ENCODE measurements at places on chromosomes 3 and 15.

DNA sequence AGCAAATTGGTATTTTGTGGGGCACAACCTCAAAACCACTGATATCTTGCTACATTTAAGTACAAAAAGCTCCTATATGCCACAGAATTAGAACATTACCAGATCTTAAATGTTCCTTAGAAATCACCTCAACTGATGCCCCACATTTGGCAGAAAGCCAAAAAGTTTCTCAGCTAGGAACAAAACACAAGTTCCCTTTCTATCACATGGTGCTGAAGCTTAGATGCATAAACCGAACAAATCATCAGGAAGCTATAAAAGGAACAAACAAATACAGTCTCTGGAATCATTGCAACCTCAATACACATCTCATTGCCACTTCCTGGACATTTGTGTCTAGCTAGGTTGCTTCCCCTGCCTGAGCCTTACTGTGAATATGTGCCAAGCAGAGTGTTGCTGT is 492.6 kb downstream of the LPP start:
- no peak for DNase-seq

- DNase-seq, result no peak
Observed at GRCh38 chr3:173547070-173547469, 149.5 kb downstream of the NLGN1 start.

DNA sequence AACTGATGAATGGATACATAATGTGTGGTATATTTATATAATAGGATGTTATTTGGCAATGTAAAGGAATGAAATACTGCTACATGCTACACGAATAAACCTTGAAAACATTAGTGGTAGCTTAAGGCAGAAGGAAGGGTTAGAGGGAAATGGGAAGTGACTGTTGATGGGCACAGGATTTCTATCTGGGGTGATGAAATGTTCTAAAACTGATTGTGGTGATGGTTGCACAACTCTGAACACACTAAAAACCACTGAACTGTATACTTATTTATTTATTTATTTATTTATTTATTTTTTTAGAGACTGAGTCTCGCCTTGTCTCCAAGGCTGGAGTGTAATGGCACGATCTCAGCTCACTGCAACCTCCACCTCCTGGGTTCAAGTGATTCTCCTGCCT is 24.8 kb upstream of the SHISA5 start:
- no peak for DNase-seq

DNA sequence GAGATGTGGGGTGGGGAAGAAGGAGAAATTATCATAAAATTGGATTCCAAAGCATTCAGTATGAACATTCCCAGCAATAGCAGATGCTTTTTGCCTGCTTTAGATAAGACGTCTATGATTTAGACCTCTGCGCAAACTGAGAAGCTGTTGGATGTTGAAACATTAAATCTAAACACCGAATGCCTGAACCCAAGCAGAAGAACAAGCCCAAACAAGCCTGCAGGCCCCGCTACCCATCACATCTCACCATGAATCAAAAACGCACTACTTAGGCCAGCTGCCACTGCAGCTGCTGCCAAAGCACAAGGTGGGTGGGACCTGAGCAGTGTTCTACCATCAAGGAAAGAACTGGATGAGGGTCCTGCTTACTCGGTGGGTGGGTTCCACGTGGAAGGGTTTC is 24.4 kb upstream of the THBS1 start:
- DNase-seq, result no peak

GRCh38 chr15:67021455-67021854 is 43.9 kb upstream of the SMAD3 start:
- DNase-seq, result no peak

DNA sequence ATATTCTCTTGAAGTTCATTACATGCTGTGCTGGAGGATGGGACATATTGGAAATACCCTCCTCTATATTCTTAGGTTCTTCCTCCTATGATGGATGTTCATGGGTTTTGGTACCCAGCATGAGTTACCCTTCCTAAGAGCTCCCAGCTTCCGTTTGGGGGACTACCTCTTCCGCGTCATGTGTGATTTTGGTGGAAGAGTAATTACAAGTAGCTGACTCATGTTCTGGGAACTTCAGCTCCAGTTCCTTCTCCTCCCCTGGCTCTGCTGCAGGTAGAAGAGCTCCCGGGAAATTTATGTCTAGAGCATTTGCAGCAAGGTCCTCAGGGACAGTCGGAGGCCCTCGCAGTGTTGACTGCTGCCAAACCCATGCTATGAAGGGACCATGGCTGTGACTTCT is 208.8 kb upstream of the IL12A start:
- DNase-seq, result no peak

GRCh38 chr3:6179761-6180160 is 681.2 kb upstream of the GRM7 start:
- no peak for DNase-seq

DNA sequence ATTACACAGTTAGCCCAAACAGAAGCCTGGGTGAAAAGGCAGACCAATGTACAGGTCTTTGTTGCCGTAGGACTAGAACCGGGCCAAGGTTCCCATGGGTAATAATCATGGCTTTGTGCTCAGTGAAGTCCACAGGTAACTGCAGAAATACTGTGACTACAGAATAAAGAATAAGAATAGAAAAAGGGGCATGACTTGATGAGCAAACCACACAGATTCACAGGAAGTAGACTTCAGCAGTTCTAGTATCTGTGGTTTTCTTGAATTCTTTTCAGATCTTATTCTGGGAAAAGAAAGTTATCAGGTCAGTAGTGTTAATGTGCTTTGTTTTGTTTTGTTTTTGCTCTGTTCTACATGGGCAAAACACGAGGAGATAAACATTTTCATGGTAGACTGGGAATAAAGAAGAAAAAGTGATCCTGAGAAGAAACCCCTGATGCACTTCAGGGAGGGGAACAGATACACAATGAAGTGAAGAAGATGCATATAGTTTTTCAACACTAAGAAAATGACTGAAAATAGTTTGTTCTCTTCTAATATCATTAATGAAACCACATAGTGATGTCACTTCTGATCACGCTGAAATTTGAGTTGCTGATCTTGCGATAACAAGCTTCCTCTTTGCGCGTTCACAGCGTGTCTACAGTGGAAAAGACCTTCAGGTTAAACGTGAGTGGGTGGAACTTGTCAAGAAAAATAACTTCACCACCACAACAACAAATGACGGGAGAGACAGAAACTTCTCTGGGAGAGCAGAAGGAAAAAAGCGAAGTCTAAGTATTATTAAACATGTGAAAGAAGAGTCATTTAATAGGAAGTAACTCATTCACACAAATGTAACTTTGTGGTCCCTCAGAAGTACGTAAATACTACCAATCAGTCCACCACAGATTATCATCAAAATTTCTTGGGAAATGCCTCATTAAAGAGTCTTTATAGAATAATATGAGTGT is 315.8 kb upstream of the SATB1 start:
- no peak for DNase-seq

- DNase-seq, result no peak
Observed at GRCh38 chr3:159840703-159841299, 147.8 kb upstream of the IL12A start.

DNA sequence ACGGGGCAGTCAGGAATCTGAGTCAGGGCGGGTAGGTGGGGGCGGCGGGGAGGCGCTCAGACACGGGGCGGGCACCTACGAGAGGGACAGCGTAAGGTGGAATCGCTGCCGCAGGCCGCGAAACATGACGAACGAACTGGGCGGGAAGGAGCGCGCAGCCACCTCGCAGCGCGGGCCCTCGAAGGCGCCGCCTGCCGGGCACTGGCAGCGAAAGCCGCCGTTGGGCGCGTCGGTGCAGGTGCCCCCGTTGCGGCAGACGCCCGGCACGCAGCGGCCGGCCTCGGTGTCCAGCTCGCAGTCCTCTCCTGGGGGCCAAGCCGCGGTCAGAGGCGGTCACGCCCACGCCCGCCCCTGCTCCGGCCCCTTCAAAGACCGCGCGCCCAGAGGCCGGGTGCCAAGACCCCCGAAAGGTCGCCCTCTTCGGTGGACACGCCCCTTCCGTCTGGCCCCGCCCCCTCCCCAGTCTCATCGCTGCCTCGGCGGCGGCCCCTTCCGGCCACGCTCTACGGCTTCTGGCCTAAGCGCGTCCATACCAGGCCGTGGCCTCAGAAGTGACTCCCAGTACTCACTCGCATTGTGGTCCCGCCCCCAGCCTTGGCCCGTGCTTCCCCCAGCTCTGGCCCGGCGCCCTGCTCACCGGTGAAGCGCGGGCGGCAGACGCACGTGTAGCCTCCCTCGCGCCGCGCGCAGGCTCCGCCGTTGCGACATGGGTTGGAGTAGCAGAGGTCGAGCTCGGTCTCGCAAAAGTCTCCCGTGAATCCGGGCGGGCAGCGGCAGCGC is 6.4 kb downstream of the CELSR3 start:
- DNase-seq, result peak; percentile 93

DNA sequence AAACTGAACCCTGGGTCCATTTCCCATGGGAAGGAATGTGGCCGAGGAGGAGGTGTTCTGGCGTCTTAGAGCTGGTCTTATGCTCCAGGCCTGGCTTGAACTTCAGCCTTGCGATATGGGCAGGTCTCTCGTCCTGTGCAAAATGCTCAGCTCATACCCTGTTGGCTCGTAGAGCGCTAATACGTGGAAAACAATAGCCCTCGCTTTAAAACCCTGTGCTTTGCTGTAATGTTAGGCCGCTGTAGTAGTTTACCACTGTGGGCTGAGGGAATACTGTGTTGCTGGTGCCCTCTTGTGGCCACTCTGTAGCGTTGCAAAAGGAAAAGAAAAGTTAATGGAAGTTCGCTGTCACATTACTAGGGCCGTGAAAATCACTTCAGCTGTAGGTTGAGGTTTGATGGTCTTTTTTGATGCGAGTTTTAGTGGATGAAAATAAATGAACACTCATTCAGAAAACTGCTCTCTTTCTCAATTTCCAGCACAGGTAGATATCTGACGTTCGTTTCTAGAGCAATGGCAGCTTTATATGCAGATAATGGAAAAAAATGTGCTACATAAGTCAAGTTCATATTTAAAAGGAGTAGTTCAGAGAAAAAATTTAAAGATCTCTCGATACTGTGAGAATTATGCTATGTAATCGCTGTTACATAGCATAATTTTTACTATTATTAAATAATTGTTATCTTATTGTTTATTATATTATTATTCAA is 92.9 kb downstream of the MCTP2 start:
- peak; percentile 71 for DNase-seq

All from retina (tissue), 1 donor.